ENCODE measurements at places on chromosomes 2 and 18.

GRCh38 chr2:24076849-24077534 is 866 bp upstream of the SF3B6 start:
- DNase-seq = no peak

DNA sequence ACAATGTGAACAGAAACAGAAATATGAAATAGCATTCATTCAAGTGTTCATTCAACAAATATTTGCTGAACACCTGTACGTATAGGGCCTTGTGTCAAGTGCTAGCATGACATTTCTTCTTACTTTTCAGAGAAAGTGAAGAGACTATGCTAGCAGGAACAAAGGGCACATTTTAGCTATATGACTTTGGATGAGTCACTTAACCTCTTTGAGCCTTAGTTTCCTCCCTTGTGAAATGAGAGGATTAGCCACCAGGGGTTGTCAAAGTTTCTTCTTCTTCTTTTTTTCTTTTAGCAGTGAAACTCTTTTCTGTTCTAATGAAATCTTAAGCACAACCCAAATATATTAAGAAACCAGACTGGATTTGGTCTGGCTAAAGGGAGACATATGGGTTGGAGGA is 53.1 kb downstream of the FIGN start:
- DNase-seq = no peak

DNA sequence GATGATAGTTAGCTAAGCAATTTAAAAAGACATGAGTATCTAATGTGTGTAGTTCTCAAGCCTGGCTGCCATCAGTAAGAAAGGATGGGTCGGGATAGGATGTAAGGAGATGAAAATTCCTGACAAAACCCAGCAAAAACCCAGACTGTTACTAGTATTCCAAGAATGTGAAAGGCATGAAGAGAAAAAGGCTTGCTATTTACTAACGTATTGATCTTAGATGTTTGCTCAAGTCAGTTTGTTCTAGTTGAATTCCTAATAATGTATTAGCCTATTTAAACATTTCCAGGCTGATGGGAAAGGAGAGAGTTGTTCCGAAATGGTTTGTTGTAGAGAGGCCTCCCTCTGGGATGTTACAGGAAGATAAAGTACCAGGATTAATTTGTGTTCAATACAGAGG is 88.2 kb downstream of the ZNF532 start:
- DNase-seq = no peak

- no peak for DNase-seq
Observed at GRCh38 chr2:101190747-101191516, 39.8 kb upstream of the TBC1D8 start.

GRCh38 chr2:12776521-12776961 is 59.8 kb downstream of the TRIB2 start:
- no peak for DNase-seq

DNA sequence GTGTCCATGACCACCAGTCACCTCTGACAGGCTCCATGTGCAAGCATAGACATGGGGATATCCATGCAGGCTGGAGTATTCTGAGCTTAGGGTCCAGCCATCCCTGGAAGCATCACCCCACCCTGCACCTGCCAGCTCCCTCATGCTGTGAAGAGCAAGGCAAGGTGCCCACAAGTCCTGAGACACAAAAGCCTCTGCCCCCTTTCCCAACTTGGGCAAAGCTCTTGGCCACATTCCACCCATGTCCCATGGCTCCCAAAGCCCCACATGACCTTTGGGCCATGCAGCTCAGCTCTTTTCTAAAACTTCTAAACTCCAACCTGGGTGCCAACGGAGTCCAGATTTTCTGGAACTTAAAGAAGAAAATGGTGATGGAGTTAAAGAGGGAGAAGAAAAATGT is 99.8 kb upstream of the SH3BP4 start:
- DNase-seq = no peak

DNA sequence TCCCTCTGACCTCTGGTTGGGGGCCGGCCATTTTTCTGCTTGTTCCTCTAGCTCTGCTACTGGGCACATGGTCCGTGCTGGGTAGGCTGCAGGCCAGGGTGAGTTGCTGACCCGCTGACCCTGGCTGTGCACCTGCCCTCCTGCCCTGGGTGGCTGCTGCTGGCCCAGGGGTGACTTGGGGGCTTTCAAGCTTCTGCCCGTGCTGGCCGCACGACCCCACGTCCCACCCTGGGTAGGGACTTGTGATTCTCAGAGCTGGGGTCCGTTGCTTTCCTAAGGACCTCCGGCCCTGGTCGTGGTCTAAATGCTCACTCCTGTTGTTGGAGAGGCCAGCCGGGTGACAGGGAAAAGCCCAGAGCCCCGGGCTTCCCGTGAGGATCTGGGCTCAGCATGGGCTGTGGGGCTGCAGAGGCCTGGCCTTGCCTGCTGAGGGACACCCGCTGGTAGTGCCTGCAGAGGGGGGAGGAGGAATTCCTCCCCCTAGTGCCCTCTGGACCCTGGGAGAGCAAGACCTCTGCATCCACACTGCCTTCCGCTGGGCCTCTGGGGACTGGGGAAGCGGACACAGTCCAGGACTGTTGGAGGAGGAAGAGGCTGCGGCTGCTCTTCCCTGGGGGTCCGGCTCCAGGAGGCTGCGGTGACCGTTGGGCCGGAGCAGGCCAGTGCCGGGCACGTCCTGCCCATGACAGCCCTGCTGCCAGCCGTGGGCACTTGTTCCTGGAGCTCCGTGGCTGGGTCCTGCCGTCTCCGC is 6.3 kb upstream of the GAL3ST2 start:
- no peak for DNase-seq

DNA sequence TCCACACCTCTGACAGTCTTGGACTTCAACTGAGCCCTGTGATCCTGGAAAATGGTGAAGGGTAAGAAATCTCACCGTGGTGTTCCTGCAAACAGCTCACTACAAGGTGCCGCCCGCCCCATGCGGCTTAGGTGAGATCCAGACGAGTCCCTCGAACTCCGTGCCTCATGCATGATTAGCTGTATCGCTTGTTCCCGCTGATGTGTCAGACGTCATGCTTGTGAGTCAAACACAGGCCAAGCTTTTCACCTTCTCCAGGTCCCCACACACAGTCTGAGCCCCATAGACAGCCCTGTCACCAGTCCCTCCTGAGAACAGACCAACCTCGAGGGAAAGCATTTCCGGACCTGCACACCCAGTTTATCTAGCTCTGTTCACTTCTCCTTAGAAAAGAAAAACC is 740.5 kb downstream of the GALR1 start:
- DNase-seq = no peak

GRCh38 chr2:123659120-123659519 is 366.0 kb upstream of the CNTNAP5 start:
- no peak for DNase-seq

DNA sequence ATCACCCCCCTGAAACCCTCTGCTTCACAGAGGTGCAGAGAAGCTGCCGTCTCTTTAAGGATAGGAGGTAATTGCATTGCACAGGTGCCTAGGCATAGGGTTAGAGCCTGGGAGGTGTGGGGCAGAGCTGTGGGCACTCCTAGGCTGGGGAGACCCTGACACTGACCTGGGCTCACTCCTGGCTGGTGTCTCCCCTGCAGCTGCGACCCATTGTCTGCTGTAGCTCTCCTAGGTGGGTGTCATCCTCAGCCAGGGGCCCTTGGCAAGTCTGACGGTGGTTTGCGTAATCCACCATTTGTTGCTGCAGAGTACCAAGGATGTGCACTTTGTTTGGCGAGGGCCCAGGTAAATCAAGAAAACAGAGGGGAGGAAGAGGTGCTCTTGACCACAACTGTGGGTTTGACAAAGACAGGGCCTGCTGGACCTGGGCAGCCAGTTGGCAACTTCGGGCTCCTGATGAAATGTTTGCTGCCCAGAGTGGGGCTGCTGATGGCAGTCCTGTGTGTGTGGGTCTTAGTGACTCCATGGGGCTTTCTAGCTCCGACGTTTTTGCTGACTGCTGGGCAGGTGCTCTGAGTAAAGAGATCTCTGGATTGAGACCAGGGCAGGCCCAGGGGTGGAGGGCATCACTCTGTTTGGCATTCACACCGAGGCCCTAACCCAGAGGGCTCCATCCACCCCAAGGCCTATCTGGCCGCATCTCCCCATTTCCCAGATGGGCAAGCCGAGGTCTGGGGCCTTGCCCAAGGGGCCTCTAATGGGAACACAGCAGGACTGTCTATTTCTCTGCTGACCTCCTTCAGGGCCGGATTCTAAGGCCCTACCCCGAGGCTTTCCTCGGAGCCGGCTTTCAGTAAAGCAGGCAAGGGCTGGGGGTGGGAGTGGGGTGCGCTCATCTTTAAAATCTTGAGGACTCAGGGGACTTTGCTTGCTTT is 67.7 kb downstream of the EDAR start:
- no peak for DNase-seq

DNA sequence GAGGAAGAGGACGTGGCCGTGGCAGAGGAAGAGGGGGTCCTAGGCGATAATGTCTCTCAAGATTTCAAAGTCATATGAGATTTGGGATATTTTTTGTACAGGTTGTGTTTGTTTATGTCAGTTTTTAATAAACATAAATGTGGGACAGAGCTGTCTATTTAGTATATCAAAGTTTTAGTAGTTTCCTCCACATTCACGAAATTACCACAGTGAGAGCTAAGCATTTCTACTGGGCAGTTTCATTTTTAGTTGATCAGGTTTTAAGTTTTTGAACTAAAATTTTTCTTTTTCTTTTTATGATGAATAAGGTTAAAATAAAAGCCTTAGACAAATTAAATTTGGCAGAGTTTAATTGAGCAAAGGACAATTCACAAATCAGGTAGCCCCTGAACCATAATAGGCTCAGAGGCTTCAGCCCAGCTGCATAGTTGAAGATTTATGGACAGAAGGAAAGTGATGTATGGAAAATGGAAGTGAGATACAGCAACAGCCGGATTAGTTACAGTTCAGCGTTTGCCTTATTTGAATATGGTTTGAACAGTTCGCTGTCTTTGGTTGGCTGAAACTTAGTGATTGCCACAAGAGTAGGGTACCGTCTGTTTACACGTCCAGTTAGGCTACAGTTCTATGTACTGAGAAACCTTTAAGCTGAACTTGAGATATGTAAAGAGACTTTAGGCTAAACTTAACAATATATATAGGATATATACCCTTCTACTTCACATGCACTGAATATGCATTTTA is 17.1 kb downstream of the SNRPD1 start:
- no peak for DNase-seq

DNA sequence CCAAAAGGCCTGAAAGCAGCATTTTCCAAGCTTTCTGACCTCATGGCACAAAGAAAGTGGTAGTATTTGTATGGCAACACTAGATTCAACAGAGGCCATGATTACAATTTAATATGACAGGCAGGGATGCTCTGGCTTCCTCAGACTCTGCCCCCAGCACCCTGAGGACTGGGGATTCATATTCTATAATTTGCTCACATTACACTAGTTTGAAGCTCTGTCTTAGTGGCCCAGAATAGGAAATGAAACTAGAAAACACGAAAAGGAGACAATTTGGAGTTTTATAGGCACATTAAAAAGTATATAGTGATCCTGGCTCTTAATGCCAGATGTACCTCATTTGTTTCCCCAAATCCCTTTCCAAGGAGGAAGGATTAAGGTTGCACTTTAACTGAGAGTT is 173.0 kb upstream of the STK17B start:
- DNase-seq = no peak

- no peak for DNase-seq
Observed at GRCh38 chr2:227657199-227657845, 9.3 kb upstream of the SCYGR5 start.

GRCh38 chr18:21369146-21369545 is 127.1 kb downstream of the GREB1L start:
- DNase-seq = no peak

DNA sequence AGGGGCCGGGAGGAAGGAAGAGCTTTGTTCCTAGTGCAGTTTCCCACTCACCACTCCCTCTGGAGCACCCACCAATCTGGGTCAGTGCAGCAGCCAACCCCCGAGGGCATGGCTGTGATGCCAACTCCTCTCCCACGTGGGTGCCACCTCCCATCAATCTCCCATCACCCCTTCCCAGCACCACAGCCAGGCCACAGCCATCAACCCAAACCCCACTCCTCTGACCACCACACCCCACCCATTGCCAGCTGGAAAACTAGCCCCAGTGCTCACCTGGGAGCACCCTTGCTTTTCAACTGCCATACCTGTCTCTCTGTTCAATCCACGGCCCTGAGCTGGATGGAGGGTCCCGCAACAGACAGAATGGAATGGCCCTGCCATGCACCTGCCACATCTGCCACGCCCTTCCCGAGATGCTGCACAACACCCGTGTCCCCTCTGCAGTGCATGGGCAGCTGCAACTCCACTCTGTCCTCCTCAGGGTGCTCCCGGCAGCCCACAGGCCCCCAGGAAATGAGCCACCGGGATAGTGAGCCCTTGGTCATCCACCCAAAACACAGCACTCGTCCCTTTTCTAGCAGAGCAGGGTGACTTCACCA is 112.4 kb upstream of the ID2 start:
- DNase-seq = no peak

- no peak for DNase-seq
Observed at GRCh38 chr2:169598982-169599381, 14.8 kb downstream of the PPIG start.

GRCh38 chr2:109046925-109047508 is 58.0 kb upstream of the EDAR start:
- DNase-seq = no peak

DNA sequence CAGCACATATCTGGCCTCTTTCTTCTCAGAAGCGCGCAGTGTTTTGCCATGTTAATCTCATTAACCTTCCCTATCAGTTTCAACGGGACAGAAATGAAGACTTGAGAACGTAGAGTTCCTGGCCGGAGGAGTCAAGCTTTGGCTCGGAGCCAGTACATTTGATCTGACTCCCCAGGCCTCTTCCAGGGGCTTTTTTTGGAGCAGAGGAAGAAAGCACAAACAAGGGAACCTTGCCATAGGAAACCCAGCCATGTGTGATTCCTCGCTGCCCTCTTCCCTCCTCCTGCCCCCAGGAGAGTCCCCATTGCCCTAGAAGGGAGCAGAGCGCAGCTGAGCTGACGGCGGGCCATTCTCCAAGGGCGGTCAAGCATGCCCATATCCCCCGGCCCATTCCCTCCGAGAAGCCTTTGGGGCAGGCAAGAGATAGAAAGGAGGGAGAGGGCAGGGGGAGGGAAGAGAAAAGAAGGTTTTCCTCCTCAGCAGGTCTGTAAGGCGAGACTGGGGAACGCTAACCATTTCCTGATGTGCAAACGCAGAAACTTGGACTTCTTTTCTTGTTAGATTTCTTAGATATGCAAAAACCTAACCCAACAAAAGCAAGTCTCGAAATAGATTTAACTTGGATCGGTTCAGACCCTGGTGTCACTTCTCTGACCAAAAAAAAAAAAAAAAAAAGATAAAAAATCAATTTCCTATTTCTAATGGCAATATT is 63.7 kb upstream of the POU3F3 start:
- no peak for DNase-seq
